ENCODE measurements at places on chromosomes 1 and 21.

- DNase-seq = no peak
These were observed 568.3 kb upstream of the ADGRL2 start for GRCh38 chr1:81232420-81232819.

- DNase-seq = no peak
These were observed 28.6 kb upstream of the PRSS38 start for GRCh38 chr1:227786673-227787512.

GRCh38 chr1:217569021-217569420, 61.9 kb downstream of the GPATCH2 start:
- no peak for DNase-seq

DNA sequence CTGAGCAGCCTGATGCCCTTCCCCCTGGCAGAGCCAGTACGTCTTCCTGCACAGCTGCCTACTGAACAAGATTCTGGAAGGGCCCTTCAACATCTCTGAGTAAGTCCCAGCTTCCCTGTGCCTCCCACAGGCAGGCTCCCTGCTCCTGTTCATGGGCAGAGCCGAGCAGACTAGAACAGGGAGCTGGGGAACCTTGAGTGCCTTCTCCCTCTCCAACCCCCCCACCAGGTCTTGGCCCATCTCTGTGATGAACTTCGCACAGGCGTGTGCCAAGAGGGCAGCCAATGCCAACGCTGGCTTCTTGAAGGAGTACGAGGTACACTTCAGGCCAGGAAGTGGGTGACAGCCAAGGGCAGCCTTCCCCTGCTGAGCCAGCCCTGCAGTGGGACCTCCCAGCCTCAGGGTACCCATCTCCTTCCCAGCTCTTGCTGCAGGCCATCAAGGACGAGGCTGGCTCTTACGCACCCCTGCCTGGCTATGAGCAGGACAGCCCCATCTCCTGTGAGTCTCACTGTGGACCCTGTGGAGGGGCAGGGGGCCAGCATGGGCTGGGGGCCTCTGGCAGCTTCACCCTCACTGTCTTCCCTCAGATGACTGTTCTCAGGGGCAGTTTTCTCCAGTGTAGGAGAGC, 6.4 kb upstream of the LGR6 start:
- DNase-seq = no peak

DNA sequence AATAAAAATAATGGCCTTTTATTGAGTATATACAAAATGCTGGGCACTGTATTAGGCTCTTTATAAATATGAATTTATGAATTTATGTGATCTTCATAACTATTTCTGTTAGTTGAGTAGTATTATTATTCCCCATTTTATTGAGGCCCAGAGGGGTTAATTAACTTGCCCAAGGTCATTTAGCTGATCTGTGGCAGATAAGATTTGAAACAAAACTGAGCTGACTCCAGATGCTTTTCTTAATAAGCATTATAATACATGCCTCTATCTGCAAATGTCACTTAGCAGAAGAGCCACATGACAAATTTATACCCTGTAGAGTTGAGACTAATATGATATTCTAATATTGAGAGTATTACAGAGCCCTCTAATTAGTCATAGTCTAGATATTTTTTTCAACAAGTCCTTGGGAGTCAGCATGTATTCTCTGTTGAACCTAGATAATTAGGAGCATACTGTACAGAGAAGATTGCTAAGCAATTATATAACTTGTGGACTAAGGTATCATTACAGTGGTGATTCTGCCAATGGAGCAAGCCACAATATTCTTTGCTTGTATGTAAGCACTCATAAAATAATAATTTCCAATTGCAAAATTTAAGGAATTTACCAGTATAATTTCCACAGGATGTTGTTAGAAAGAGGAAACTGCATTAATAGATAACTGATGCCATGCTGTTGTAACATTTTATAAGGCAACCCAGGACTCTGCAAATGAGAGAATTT, 112.0 kb downstream of the LRRC40 start:
- no peak for DNase-seq

- no peak for DNase-seq
These were observed 9.7 kb downstream of the SELE start for GRCh38 chr1:169724168-169724567.

DNA sequence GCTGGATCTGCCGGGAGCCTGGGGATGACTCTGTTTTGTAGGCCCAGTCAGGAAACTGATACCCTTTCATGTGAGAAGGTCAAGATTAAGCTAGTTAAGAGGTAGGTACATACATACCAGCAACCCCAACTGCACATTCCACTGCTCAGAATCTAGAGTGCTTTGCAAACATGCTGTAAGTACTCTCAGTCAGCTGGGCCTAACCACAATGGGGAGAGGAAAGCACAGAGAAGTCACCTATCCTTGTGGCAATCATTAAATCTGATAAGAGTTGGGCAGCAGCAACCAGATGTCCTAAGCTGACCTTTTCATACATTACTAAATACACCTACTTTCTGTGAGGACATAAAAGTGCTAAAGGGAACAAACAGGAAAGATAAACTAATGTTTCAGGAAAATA, 2.5 kb downstream of the ETV3 start:
- DNase-seq = no peak

DNA sequence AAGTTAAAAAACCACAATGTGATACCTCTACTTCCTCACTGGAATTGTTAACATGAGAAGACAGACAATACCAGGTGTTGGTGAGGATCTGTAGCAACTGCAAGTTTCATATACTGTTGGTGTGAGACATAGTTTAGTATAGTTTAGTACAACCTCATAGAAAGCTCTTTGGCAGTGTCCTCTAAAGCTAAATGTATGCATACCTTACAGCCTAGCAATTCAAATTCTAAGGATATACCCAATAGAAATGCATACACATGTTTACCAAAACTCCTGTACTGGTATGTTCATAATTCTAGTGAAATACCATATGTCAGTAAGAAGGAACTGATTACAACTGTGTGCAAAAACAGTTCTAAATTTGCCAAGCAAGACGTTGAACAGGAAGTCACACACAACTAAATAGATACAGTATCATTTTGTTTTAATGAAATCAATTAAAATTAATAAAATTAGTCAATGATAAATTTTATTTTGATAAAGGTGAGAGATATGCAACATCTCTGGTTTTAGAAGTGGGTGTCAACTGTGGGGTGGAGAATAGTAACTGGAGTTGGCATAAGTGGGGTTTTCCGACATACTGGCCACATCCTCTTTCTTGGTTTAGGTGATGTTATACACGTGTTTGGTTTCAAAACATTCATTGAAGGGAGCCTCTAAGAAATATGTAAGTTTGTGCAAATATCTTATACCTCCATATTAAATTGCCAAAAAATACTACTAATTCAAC, 450.7 kb downstream of the PTPRC start:
- no peak for DNase-seq

DNA sequence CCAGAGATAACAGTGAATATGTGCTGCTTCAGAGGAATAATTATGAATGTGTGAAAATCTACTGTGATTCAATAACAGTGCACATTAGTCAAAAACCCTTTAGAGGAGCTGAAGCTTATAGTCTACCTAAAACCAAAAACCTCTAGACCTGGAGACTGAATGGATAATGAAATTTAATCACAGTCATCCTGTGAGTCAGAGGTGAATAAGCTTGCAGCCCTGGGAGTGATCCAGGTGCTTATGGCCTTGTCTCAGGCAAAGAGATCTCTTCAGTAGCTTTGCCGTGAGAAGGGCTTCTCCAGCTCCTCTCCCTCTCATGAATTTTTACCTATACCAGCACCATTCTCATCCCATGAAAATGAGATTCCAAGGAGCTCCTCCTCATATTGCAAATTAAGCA, 81.3 kb upstream of the RGS4 start:
- no peak for DNase-seq

- no peak for DNase-seq
These were observed 236.9 kb upstream of the DPYD start for GRCh38 chr1:98157524-98158313.

- no peak for DNase-seq
These were observed 41.2 kb downstream of the GADD45A start for GRCh38 chr1:67726224-67726623.

GRCh38 chr1:167357305-167357704, 136.6 kb downstream of the POU2F1 start:
- DNase-seq = no peak

DNA sequence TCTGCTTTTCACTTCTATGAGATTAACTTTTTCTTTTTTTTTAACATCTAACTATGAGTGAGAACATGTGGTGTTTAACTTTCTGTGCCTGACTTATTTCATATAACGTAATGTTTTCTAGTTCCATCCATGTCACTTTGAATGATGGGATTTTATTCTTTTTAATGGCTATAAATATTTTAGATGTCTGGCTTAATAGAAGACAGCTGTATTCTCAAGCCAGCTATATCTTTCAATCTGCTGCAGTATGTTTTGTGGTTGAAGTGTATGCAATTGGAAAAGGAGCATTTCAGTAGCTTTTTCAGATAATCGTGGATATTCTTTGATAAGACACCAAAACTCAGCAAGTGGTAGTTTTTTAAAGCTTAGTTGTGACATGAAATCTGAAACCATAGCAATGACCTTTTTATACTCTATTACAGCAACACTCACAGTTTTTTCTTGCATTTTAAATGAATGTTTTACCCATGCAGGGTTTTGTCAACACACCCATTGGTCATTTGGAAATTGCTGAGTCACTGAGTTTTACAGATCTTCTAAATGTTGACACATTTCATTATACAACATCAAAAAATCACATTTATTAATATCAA, 5.7 kb upstream of the SVBP start:
- DNase-seq = peak; percentile 19

GRCh38 chr1:18583326-18583941, 47.2 kb upstream of the PAX7 start:
- no peak for DNase-seq

GRCh38 chr1:24705260-24706073, 39.8 kb upstream of the CLIC4 start:
- DNase-seq = no peak

- DNase-seq = no peak
These were observed 2.6 kb downstream of the RSPH1 start for GRCh38 chr21:42493109-42494060.

DNA sequence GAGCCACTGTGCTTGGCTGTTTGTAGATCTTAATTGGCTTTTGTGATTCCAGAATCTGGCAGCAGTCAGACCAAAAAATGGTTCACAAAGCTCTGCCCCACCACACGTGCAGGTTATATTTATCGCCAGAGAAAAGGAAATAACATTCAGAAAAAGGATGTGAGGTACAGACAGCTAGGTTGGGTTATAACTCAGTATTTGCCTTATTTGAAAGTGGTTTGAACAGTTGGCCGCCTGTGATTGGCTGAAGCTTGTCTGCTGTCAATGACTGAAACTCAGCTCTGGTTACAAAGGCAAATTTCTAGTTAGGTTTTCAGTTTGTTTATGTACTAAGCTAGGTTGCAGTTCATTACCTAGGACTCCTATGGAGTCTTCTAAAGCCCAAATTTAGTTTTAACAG, 9.6 kb downstream of the SH3BGR start:
- no peak for DNase-seq

- no peak for DNase-seq
These were observed 239.4 kb downstream of the PLPP3 start for GRCh38 chr1:56339786-56340465.

GRCh38 chr21:36396971-36397370, 11.8 kb downstream of the CHAF1B start:
- no peak for DNase-seq

DNA sequence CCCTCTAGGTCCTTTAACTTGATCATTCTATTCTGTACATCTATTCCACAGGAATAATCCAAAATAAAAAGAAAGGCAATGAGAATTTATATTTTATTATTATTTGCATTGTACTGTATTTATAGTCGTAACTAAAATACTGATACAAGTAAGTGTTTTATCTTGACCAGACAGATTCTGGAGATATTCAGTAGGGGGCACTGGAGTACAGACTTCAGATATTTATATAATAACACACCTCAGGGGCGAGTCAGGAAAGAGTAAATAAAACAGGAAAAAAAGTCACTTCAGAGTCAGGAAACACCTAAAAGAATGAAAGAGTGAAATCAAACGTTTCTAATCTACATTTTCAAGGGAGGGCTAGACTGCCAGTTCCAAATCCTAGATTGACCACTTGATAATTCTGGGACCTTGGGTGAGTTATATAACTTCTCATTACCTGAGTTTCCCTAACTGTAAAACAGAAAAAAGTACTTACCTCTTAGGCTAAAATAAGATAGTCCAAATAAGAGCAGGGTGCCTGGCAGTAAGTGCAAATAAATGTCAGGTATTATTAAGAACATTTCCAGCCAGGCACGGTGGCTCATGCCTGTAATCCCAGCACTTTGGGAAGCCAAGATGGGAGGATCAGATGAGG, 31.1 kb upstream of the MTF1 start:
- no peak for DNase-seq

DNA sequence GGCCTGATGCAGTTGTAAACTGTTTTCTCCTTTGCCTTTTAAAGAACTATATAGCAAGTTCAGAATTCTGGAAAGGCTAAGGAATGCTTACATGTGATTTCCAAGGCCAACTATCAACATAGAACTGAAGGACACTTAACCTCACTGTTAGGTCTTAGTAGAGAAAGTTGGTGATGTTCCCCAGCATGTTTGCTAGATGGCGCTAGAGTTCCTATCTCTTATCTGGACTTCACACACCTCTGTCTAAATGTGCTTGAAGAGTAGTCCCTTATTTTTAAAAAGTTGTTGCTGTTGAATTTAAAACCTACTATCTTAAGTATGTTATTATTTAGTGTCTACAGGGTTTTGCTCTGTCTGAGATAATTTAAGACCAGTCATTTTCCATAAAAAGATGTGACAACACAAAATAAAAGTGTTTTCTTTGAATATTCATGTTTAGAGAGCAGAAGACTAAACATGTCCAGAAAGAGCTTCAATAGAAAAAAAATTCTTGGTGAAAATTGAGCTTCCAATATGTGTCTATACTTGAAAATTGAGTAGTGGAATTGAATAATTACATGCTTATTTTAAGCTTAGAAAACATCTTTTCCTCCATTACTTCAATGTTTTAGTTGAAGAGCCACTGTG, 237.3 kb downstream of the S1PR1 start:
- no peak for DNase-seq

DNA sequence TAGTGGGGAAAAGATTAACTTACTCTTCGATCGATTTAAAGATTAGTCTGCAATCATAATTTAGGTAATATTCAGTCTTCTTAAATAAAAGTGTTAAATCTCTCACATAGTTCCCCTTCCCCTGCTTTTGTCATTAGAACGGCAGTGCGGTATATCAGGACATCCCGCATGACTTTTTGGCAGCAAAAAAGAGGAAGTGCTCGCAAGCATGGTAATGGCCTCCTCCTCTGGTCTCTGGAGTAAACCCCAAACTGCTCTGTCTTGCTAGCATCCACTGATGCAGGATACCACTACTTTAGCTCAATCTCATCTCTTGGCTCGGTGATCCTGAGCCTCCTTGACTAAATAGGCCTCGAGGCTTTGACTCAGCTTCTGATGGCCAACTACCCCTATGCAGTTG, 78.7 kb upstream of the VAV3 start:
- no peak for DNase-seq

GRCh38 chr1:192763243-192763642, 45.6 kb upstream of the RGS2 start:
- no peak for DNase-seq

DNA sequence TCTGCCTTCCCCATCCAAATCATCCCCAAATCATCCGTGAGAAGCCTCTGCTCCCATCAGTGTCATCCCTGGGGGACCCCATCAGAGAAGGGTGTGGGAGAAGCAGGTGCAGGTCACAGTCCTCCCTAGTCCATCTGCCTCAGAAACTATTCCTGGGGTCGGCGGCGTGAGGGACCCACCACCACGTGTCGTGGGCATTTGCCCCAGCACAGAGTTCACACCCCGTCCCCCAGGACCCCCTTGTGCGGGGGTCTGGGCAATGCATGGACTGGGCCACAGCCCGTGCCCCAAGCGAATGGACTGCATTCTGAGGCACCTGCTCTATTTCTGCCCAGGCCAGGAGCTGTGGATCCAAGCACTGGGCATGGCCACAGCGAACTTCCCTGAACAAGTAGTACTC, 38.4 kb downstream of the ATF3 start:
- DNase-seq = no peak

All from left renal cortex interstitium (tissue), 4 donors.